Activated B cell treated with CpG ODN at 0.5 μM for 24 hours (primary cell): ENCODE measurements at places on chromosomes 1 and 21.

- no peak for DNase-seq
Measured at GRCh38 chr1:111976842-111977241, 12.6 kb downstream of the KCND3 start.

DNA sequence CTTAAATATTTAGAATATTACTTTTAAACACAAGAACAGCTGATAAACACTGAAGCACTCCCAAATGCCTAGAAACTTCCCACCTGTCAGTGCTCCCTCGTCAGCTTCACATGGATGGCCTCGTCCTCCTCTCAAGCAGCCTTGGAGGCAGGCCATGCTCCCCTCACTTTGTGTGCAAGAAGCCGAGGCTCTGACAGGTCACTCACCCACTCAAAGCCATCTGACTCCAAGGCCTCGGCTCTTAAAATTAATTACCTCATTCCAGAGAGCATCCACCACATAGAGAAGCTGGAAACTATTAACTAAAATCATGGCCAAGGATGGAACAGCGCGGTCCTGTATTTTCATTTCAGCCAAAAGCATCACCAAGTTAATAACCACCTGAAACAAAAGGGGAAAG, 17.8 kb downstream of the LBR start:
- DNase-seq = no peak

- DNase-seq = no peak
Measured at GRCh38 chr1:220144051-220144450, 50.1 kb downstream of the IARS2 start.

DNA sequence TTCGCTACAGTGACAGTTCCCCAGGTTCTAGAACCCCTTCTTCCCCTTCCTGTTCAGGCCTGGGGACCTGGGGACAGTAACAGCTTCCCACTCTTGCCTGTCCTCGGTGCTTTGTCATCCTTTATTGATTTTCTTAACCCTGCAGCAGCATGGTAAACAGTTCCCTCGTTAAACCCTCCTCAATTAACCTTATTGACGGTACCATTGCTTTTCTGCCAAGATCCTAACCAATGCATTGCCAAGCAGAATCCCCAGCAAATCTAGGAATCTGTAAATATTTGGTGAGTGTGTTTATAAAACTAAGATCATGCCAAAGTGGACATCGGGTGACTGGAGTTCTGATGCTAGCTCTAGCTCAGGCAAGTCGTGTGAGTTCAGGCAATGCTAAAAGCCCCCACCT, 99.6 kb upstream of the KAZN start:
- DNase-seq = no peak

DNA sequence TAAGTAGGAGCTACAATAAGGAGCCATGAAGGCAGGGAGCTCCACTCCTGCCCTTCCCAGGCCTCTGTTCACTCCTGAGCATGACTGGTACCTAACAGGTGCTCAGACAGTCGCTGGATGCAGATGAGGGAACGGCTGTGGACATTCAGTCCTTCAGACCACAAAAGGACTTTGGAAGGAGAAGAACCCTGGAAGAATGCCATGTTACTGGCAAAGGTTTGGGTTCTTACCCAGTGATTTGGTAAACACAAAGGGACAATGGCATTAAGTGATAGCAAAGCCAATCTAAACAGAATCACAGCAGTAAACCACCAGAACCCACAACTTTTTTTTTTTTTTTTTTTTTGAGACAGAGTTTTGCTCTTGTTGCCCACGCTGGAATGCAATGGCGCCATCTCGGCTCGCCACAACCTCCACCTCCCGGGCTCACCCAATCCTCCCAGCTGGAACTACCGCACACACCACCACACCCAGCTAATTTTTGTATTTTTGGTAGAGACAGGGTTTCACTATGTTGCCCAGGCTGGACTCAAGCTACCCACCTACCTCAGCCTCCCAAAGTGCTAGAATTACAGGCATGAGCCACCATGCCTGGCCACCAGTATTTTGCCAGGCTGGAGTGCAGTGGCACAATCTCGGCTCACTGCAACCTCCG, 7.5 kb upstream of the CBR3 start:
- DNase-seq = no peak
